ENCODE measurements at places on chromosomes 7 and 10.

DNA sequence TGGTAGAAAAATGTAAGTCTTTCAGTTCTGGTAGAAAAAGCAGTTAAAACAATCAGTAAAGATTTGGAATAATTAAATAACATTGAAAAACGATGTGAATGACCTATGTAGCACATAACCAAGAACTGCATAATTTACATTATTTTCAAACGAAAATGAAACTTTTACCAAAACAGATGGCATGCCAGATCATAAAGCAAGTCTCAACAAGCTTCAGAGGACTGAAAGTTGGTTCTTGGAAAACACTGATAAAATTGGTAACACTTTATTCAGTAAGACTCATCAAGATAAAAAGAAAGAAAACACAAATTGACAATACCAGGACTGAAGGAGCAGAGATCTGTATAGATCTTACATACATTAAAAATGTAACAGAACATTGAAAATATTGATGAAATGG lies 92.8 kb downstream of the VIPR2 start:
- no peak for DNase-seq

- DNase-seq = no peak
Observed at GRCh38 chr10:48231178-48231577, 43.3 kb downstream of the FRMPD2 start.

DNA sequence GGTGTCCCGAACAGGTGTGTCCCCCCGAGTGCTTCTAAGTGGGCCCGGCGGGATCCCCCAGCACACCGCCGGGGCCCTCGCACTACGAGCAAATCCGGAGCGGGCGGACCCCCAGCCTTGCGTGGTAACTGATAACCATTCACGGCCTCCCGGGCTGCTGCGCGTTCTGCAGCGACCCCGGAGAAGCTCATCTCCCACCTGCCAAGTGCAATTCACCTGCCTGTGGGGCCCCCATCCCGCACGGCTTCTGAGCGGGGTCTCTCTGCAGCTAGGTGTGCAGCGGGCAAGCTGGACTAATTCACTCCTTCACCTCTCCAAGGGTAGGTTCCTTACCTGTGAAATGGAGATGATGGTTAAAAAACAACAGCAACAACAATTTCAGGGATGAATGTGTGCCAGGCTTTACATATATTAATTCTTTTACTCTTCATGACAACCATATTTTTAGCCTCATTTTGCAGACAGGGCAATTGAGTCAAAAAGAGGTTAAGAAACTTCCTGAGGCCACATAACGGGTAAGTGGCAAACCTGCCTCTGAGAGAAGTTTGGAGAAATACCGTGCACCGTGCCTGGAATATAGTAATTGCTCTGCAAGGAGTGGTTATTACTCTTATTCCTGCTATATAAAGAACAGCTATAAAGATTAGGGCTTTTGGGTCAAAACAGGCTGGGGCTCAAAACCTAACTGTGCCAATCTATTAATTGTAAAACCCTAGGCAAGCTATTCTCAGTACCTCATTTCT lies 652 bp upstream of the PODXL start:
- no peak for DNase-seq

GRCh38 chr7:77570330-77571011 lies 33.4 kb downstream of the PTPN12 start:
- DNase-seq = no peak

DNA sequence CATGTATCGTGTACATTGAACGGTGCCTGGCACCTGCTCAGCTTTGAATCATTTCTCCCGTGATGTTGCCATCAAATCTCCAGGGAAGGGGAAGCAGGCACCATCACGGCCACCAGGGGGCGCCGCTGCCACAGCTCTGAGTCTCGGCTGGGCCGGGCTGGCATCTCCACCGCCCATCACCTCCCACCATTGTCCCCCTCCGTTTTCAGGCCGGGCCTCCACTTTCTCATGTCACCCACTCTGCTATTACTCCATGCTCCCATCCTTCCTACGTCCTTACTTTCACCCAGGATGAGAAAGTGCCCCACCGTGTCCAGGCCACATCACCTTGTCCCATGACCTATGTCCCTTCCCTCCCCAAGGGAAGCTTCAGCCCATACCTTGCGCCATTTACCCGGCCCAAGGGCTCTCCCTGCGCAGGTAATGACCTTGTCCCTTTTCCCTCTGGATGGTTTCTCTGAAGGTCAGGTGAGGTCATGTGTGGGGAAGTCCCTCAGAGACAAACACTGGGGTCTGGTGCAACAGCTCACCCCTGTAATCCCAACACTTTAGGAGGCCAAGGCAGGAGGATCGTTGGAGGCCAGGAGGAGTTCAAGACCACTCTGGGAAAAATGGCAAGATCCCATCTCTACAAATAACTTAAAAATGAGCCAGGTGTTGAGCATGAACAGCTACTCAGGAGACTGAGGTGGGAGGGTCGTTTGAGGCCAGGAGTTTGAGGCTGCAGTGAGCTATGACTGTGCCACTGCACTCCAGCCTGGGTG lies 31.8 kb upstream of the OCM2 start:
- no peak for DNase-seq

DNA sequence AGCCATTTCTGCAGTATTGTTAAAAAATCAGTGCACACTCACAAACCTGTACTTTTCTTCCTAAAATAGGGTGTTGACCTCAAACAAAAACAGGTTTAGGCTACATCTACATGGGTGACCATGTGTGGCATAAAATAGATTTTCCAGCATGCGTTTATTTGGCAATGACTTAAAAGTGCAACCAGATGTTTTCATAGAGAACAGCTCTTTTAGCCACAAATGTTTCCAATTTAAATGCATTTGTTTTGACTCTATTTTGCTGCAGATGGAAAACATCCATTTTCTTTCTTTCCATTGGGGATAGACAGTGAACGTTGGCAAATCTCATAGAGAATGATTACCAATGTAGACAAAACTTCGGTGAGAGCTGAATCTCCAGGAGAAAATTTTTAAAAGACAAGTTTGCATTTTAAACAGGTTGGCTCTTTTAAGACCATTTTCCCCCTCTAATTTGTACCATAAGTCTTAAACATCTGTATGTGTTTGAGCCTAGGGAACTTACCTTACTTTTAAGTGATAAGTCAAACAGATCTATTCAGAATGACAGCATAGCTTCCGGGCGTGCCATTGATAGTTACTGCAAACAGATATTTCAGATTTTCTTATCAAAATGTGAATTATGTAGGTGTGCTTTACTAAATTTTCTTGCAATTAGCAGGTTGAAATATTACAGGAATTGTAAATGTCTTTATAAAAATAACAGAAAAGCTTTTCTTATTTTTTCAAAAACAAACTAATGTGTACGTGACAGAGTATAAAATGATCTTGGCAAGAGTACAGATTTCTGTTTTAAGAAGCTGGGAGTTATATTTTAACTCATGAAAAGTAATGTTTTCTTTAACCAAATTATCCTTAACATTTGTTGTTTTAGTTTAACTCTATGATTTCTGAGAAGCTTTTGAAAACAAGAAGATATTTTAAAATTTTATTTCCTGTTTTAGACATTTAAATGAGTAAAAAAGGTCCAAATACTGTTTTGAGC lies 144.9 kb downstream of the HGF start:
- DNase-seq = no peak

- no peak for DNase-seq
Observed at GRCh38 chr10:126073606-126074005, 177.2 kb downstream of the FANK1 start.

DNA sequence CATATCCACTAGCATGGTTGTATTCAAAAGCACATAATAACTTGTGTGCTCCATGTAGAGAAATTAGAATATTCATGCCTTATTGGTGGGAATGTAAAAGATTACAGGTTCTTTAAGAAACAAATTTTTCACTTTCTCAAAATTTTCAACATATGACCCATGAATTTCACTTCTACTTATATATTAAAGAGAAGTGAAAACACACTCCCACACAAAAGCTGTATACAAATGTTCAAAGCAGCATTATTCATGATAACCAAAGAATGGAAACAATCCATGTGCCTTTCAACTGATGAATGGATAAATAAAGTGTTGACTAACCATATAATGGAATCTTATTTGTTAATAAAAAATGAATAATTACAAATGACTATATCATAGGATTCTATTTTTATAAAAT lies 694.5 kb upstream of the PCDH15 start:
- no peak for DNase-seq

- DNase-seq = no peak
Observed at GRCh38 chr7:952548-953441, 1.7 kb downstream of the ADAP1 start.

DNA sequence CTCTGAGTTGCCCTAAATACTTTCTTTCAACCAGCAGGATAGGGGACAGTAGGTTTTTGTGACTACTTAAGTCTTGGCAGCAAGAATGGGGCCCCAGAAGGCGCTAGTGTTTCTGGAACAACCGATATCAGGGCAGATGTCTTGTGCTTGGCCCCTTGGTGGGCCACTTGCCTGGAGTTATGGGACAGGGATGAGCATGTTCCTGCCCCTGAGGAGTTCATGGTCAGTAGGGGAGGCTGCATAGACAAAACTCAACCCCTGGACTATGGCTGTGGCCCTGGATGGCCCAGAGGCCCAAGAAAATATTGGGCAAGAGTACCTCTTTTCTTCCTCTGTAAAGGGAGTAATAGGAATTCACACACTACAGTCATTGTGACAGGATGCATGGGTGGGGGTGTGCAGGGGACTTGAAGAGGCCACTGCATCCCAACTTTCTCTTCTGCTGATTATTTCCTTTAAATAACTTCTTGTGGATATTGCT lies 57.7 kb upstream of the IGFBP3 start:
- DNase-seq = no peak

DNA sequence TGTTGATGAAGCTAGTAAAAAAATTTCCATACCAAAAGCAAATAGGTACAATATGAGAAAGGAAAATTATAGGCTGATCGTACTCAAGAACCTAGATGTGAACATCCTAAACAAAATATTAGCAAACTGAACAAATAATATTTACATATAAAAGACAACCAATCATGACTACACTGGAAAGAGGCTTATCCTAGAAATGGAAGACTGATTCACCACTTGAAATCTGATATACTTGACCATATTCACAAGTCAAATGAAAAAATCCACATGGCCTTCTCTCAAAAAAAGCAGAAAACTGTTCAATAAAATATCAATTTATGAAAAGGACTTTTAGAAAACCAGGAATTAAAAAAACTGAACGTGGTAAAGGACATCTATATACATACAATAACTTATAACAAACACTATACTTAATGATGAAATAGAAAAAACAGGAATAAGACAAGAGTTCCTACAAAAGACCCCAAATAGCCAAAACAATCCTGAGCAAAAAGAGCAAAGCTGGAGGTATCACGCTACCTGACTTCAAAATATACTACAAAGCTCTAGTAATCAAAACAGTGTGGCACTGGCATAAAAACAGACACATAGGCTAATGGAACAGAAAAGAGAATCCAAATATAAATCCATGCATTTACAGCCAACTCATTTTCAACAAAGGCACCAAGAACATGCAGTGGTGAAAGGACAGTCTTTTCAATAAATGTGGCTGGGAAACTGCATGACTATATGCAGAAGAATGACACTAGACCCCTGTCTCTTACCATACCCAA lies 29.2 kb upstream of the FAM180A start:
- DNase-seq = no peak

DNA sequence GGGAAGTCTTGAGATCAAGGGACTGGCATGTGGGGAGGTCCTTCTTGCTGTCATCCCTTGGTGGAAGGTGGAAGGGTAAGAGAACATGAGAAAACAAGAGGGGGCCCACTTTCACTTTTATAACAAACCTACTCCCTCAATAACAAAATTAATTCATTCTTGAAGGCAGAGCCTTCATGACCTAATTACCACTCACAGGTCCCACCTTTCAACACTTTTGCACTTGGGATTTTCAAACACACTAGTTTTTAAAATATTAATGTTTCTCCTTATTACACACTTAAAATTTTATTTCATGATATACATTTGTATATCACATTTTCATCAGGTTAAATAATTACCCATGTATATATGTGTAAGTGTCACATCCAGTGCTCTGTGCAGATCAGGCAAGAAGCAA lies 2.0 kb downstream of the ST7 start:
- no peak for DNase-seq

GRCh38 chr7:29878081-29878688 lies 71.9 kb downstream of the WIPF3 start:
- no peak for DNase-seq

GRCh38 chr7:27185013-27185853 lies at the start of gene HOXA11:
TSS of gene HOXA11 (minus strand) at chr7:27185232. CDS start at chr7:27185144, 88 bp downstream.
- DNase-seq = no peak

- no peak for DNase-seq
Observed at GRCh38 chr7:4742852-4743251, 32.6 kb upstream of the AP5Z1 start.

GRCh38 chr7:91609525-91609924 lies 271.0 kb downstream of the MTERF1 start:
- DNase-seq = no peak

DNA sequence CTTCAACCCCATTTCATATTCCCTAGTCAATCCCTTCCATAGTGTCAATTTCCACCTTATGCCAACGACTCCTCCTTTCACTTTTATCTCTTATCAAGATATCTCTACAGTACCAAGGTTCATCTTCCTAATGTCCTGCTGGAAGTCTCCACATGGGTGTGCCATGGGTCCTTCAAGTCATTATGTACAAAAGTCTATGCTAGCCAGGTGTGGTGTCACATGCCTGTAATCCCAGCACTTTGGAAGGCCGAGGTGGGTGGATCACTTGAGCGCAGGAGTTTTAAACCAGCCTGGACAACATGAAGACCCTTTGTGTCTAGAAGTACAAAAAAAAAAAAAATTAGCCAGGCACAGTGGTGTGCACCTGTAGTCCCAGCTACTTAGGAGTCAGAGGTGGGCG lies 47.6 kb downstream of the PRTFDC1 start:
- DNase-seq = no peak

GRCh38 chr7:123734498-123734897 lies 14.3 kb downstream of the WASL start:
- DNase-seq = no peak

- no peak for DNase-seq
Observed at GRCh38 chr10:112490545-112490944, 43.5 kb downstream of the VTI1A start.

DNA sequence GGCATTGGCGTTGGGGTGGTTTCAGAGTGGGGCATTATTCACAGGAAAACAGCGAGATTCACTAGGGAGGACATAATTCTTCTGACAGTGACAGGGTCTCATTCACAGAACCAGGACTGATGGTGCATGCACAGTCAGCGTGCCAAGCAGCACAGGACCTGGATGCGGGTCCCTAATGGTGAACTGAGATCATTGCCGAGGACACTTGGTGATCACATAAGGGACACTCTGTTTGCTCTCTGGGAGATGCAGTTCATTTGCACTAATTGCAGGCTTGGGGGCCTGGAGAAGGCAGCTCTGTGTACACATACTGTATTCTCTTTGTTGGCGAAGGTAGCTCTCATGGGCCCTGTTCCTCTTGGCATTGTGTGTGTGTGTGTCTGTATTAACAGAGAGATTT lies 716.1 kb downstream of the PHTF2 start:
- no peak for DNase-seq

Measured in esophagus squamous epithelium (tissue), 5 donors.